ENCODE measurements at places on chromosomes 7 and 10.

DNA sequence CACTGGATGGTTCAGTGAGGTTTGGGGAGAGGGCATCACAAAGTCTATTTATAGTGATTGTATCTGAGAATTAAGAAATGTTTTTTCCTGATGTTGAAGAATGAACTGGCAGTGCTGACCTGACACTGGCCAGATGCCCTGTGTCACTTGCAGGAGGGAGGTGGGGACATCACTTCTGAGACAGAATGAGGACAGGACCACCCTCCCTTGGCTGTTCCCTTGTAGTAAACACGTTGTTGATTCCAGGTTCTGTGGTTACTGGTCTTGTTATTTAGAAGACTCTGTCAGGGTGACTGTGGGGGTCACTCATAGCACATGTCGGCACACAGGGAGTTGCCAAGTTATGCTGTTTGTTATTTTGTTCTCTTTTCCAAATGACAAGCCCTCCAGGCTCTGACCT is 126.4 kb downstream of the ADCY1 start:
- no peak for DNase-seq

DNA sequence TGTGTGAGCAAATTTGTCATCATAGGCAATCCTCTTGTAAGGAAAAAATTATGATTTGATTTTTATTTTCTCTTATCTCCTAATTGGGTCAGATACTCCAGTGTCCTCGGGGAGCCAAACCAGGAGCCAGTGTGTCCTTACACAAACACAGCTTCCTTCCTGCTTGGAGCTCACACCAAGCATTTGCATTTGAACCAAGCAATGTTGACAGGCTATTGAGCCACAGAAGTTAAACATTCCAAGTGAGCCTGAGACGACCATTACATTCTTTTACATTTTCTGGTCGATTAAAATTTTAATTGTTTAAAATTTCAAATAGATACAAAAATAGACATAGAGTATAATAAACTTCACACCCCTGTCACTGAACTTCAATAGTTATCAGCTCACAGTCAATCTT is 194.8 kb downstream of the CFTR start:
- DNase-seq, result no peak

DNA sequence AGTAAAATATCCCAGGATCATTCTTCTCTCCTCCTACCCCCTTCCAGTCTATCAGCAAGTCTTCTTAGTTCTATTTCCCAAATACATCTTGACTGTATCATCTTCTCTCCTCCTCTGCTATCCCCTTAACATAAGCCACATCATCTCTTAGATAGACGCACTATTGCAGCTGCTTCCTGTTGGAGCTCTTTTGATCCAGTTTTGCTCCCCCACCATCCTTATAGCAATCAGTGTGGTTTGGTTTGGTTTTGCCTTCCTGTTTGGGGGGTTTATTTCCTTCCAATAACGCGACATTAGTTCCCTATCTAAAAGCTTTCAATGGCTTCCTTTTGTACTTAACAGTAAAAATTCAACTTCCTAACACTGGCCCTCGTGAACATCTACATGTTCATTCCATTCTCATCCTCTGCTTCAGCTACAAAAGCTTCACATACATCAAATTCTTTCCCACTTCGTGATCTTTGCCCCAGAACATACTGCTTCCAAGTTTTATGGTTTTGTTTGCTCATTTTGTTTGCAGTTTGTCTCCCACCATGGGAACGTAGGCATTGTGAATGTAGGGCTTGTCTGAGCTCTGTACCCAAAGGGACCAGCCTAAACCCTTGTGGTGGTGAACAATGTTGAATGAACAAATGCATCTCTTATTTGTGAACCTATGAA is 33.7 kb upstream of the PLXDC2 start:
- no peak for DNase-seq

GRCh38 chr10:119737823-119738222 is 12.0 kb downstream of the INPP5F start:
- DNase-seq, result no peak

DNA sequence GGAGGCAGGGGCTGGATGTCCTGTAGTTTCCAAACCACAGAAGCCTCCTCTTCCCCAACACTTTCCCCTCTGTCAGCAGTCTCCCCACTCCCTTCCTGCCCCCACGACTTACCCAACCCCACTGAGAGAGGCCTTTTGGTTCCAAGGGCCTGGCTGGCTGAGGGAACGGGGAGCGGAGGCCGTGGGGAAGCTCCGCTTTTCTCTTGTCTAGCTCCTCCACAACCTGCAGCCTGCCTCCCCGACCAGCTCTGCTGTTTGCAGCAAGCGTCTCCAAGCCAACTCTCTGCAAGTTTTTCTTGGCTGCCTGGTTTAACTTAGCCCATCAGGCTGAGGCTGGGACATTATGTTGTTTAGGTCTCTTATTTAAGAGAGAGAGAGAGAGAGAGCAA is 126.8 kb downstream of the NEURL1 start:
- no peak for DNase-seq

DNA sequence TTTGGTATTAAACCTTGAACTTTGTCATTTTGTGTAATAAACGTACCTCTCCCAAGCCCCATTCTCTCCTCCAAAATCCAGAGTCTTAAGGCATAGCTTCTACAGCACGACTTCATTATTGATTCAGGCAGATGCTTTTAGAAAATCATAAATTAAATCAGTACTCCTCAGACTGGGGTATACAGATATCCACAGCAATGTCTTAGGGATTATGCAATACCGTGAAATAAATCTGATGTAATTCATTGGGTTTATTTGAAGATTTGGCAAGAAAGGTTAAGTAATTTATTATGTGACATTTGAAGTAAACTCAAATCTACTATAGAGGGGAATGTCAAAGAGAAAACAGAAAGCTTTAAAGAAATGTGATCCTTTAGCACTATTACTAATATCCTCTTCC is 246.1 kb upstream of the PLXDC2 start:
- DNase-seq, result no peak

DNA sequence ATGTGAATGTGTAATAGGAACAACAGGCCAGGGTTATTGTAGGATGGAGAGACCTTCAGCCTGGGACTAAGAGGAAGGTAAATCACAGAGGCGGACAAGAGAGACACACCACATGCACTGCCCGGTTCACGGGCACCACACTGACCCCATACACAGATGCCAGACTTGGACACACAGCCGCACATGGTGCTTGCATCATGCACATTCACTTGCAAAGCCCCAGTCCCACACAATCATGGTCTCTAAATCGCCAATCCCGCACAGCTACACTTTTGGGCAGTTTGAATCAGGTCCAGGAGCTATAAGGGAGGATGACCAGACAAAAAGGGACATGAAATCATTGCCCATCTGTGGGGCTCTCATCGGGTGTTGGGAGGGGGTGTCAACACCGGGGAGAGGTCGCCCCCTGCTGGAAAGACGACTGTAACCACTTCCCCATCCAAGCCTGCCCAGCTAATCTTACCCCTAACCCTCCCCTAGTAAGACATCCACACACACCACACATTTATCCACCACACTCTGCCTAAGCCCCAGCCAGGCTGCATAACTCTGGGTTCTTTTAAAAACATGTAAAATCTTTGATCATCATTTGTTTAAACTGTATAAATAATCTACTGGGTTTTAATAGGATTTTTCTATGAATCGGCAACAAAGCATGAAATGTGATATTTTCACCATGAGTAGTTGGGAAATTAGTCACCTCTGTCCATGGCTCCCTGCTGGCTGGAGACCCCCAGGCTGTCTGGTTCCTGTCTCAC is 40.5 kb upstream of the SLF2 start:
- peak; percentile 35 for DNase-seq

DNA sequence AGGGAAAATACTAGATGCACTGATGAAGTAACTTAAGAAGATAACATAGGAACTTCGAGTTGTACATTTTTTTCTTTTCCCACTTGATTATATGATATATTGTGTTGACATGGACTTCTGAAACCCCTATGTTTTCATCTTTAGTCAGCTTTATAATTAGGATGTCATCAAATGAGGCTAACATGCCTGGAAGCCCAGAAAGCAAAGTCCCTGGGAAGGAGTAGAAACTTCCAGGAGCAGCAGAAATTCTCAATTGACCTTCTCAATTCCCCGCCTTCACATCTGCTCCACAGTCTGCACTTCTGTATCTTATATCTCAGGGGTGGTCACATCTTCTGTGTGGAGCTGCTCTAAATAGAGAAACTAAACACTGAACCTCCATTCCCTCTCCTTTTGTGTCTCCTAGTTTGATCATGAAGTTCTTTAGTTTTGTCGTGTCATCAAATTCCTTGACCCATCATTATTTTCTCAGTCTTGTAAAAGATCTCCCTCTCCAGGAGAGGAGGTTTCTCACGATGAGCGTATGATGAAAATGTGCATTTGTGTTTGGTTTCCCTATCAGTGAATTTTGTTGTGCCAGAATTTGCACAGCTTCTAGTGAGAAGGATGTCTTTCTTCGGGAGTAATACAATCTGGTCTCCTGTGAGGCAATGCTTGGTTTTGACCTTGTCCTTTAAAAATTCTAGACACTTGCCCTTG is 303.3 kb downstream of the SUGCT start:
- no peak for DNase-seq

GRCh38 chr7:11613292-11613930 is 218.6 kb downstream of the THSD7A start:
- DNase-seq, result no peak

GRCh38 chr10:112052166-112052565 is 131.4 kb downstream of the GPAM start:
- DNase-seq, result no peak

GRCh38 chr7:7665031-7665430 is 24.5 kb downstream of the UMAD1 start:
- DNase-seq, result no peak

GRCh38 chr10:3525832-3526449 is 259.1 kb downstream of the KLF6 start:
- DNase-seq, result peak; percentile 43

GRCh38 chr7:142537760-142538159 is 211.5 kb upstream of the PRSS1 start:
- DNase-seq, result no peak

DNA sequence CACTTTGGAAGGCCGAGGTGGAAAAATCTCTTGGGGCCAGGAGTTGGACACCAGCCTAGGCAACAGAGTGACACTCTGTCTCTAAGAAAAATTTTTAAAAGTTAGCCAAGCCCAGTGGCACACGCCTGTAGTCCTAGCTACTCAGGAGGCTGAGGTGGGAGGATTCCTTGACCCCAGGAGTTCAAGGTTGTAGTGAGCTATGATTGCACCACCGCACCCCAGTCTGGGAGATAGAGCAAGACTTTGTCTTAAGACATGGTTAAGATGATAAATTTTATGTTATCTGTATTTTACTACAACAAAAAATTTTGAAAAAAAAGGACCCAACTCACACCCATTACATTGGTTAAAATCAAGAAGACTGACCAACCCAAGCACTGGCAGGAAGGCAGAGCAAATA is 44.4 kb upstream of the SMARCD3 start:
- DNase-seq, result no peak

DNA sequence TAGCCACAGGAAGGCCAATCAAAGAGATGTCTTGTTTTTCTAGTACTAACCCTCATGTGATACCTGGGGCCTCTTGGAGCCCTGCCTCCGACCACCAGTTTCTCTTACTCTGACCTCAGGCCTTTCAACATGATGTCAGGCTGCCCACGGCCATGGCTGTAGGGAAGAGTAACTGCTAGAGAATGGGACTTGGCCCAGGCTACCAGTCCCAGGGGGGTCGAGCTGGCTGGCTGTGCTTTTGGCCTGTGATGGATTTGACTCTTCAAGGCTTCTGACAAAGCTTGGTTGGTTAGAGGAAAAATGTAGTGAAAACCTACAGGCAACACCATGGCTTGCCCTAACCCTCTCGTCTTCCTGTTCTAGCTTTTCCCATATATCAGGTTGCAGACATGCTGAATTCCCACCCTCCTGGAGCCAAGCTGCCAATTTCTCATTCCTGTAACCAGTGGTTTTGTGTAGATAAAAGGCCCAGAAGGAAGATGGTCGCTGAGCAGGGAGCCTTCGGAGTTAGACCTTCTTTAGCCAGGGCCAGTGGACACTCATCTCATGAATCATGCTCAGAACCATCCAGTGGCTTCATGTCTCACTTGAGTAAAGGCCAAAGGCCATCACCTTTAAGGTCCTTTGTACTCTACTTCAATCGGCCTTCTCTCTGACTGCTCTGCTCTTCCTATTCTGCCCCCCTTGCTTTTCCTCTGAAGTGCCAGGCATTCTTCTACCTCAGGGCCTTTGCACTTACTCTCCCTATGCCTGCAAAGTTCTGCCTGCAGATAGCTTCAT is 19.7 kb downstream of the SUFU start:
- DNase-seq, result no peak

- DNase-seq, result peak; percentile 53
Observed at GRCh38 chr10:97188261-97188711, 2.5 kb upstream of the SLIT1 start.

GRCh38 chr10:97010695-97011206 is 175.0 kb downstream of the SLIT1 start:
- no peak for DNase-seq

GRCh38 chr7:137936509-137937201 is 65.2 kb downstream of the CREB3L2 start:
- DNase-seq, result no peak

GRCh38 chr7:108395426-108395825 is 60.8 kb downstream of the NRCAM start:
- no peak for DNase-seq

GRCh38 chr10:33179067-33179466 is 155.4 kb downstream of the NRP1 start:
- no peak for DNase-seq

DNA sequence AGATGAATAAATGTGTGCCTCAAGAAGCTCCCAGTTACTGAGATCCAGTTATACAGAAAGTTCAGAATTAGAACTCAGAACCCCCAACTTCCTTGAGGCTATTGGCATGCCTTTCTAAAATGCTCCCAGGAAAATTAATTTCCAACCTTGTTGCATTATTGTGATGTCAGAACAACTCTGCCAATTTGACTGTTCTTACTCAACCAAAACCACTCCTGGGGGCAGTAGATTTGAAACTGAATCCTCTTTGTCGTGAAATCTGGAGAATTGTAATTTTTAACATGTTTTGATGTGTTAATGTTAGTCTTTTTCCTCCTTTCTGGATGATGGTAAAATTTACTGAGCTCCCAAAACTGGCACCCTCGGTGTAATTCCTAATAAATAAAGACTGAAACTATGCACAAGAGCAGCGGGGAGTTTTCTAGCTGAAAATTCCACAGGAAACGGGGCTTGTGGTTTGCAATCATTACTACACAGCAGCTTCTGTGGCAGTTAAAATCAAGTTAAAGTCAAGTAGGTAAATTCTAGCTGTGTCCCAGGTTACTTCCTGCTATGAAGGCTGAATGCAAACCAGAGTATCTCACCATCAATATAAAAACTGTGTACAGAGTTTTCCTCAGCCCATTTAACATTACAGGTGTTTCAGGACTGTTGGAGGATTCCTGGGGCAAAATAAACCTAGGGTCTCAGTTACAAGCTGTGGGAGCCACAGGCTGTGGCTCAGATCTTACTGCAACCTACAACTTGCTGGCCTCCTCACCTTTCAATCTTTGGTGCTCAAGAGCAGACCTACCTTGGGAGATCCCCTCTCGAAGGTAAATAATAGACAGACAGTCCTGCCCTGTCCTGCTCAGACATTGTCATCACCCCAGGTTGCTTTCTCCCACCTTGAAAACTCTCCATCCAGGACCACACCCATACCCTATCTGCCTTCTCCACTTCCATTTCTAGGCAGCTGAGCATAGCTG is 156.3 kb upstream of the KMT2E start:
- no peak for DNase-seq

- DNase-seq, result no peak
Observed at GRCh38 chr7:40186586-40186985, 51.8 kb downstream of the SUGCT start.

All from Ammon's horn (tissue), 1 donor.